ENCODE measurements at places on chromosomes 5 and 9.

- DNase-seq = no peak
Observed at GRCh38 chr9:83936523-83936922, 15.3 kb upstream of the KIF27 start.

DNA sequence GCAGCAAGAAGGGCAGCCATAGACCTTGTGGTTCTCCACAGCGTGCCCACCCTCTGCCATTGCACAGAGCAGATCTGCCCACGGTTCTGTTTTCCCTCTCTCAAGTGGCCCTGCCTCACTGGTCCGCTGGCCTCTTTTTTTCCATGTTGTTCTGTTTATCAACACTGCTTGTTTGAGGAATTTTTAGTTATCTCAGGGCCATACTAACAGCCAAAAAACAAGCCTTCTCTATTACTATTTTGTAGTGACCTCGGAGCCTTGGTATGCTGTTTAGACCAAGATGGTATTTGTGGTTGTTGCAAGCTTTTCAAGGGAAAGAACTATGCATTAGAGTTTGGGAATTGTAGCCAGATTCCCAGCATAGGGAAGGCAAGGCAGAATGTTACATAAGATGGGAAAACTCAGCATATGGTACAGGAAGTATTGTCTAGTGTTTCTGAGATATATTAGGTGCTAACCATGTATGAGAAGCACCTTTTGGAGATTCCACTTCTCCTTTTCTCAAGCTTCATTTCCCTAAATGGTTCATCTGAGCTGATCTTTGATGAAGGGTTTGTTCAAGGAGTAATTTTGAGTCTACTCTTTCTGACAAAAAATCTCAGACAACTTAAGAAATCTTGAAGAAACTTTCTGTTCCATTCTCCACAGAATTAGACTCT, 54.3 kb downstream of the NUP214 start:
- DNase-seq = no peak

DNA sequence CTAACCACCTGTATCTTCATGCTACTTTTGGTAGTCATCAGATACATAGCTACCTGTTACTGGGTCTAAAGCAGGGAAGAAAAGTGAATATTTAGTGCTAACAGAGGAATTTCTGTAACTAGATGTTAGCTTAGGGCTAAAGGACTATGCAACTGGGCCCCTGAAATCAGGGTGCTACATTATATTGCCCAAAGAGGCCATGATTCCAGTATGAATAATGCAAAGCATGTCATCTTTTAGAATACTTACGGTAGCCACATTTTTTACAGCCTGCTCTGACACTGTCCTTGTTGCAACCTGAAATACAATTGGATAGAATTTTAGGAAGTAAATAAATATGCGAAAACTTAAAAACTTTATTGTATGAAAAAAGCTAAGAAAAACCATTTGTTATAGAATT, 14.4 kb downstream of the SREK1IP1 start:
- DNase-seq = no peak

- no peak for DNase-seq
Observed at GRCh38 chr5:136038635-136039034, 9.8 kb downstream of the TGFBI start.

DNA sequence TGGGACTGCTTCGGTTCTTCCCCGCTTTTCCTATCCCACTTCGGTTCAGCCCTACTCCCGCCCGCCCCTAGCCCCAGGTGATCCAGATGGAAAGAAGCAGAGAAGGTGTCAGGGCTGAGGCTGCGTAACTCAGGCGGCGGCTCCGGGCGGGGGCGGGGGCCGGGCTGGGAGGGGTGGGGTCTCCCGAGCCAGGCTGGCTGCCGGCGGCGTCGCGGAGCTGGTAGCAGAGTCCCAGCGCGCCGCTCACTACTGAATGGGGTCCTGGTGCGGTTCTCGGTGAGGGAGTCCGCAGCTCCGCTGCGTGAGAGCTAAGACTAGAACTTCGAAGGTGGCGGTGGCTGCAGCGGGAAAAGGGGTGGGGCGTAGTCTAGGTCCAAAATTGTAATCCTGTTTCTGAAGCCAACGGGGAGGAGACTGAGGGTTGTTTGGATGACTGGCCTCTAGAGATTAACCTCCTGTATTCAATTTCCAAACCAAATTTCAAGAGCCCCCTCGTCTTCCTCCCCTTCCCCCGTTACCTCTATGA, 1.4 kb downstream of the PRR16 start:
- DNase-seq = no peak

GRCh38 chr5:61588216-61588615, 256.2 kb downstream of the ZSWIM6 start:
- no peak for DNase-seq

- no peak for DNase-seq
Observed at GRCh38 chr5:14724633-14725032, 60.1 kb downstream of the OTULIN start.

GRCh38 chr5:65355301-65355700, 126.4 kb downstream of the ADAMTS6 start:
- no peak for DNase-seq

GRCh38 chr5:74017786-74018211, 391.8 kb downstream of the ARHGEF28 start:
- no peak for DNase-seq

GRCh38 chr5:135481387-135481786, 29.2 kb upstream of the TIFAB start:
- DNase-seq = no peak

DNA sequence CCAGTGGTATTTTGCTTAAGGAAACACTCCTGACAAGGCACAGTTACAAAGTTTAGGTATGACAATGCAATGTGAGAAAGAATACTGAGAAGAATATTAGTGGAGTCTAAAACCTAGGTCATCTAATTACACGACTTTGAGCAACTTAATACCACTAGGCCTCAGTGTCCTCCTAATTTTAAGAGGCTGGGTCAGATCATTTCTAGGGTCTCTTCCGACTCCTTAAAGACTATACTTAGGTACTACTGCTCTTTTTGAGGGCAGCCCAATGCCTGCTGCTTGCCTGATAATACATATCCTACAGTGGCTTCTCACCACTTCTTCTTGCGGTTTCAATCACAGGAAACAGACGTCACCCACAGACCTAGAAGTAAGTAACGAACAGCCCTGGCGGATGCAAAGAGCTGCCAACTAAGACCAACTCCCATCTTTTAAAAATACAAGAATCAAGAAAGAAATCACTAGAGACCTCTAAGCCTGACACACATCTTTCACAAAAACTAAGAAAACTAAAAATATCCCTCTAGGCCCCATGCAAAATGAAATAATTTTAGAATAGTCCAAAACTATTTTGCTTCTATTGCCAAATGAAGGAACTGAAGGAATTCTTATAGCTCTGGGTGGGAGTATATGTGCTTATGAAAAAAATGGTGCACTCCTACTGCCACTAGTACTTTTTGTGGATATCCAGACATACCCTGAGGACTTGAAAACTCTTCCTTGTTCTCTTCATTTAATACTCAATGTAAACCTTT, 13.1 kb downstream of the DIAPH1 start:
- DNase-seq = peak; percentile 89
